ENCODE measurements at places on chromosomes 5 and 9. TPM values are rescaled to one million over a fixed set of nuclear protein-coding genes. Genes with fewer than 3 reads are reported as not detected.
A peak's percentile ranks its signal among the peaks of the same experiment; 100 is the strongest.

PCDHGB4 gene
- total RNA-seq: 0.14 TPM

ECM2 gene
- total RNA-seq: not detected

SLC35A4 gene
- 91.3 TPM for total RNA-seq

PDGFRB gene
- 5.9 TPM for total RNA-seq

DNA sequence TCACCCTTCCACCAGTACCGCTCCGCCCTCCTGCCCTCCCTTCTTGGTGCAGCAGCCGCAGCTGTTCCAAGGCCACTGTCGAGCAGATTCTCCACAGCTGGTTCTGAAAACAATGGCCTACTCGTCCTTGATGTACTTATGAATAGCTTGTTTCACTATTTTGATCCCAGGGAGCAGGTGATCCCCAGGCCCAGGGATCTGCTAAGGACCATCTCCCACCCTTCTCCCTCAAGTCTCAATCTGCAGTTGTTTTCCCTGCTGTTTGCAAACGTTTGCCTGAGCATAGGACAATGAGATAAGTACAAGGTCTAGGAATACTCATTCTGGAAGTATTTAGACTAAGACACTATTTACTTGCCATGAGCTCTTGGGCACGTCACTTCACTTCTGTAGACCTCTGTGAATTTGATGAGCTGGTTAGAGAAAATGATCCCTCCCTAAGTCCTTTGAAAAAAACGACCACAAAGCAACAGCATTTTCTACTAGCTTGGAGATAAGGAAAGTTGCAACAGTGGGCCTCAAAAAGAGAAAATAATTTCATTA, 1.8 kb downstream of the LURAP1L start:
- H3K36me3 ChIP-seq: no peaks in the 10 kb centered on the region
- no peak for DNase-seq
- peak overlapping the region; percentile 49 for H3K4me3 ChIP-seq
- no peaks in the 10 kb centered on the region for H3K4me1 ChIP-seq
- H3K27ac ChIP-seq: no peak overlapping the region
- no peaks in the 10 kb centered on the region for H3K27me3 ChIP-seq

DNA sequence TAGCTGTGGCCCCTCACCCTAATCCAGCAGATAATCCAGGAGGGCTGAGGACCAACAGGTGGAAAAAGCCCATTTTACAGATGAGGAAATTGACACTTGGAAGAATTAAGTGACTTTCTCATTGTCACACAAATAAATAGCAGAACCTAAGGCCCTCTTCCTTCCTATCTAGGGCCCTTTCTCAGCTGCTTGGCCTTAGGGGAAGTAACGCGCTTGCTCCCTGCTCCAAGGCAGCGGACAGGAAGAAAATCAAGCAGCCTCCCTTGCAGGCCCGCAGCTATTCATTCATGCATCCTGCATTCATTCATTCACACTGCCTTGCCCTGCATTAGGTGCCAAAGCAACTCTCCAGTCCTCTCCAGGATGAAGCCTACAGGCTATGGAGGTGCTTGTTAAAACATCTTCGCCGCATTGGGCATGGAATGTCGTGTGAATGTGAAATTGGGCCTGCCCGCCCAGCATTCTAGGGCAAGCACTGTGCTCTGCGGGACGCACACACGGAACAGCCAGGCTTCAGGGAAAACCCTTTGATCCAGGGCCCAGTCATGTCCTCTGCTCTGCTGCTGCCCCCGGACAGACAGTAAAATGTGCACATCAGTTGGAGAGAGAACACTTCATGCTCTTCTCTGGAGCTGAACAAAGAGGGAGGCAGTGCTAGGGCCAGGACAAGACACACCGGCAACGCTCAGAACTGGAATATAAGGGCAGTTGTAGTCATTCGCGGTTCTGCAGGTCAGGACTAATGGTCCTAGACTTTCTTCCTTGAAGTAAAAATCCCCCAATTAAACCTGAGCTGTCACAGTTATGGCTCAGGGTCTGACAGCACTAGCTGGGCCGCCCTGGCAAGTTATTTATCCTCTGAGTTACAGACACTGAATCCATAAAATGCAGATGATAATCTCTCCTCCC, 166.0 kb downstream of the COL23A1 start:
- H3K36me3 ChIP-seq: no peaks in the 10 kb centered on the region
- DNase-seq: no peak
- H3K27ac ChIP-seq: no peak overlapping the region
- no peaks in the 10 kb centered on the region for H3K4me1 ChIP-seq

DNA sequence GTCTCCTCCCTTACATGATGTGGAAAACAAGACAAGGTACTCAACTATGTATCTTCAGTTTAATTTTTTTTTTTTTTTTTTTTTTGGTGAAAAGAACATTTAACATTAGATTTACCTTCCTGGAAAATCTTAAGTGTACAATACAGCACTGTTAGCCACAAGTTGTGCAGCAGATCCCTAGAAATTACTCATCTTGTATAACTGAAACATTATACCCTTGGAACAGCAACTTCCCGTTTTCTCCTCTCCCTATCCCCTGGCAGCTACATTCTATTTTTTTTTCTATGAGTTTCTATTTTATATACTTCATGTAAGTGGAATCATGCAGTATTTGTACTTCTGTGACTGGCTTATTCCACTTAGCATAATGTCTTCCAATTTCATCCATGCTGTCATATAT, 421.9 kb upstream of the FTMT start:
- DNase-seq: no peak
- H3K27me3 ChIP-seq: no peaks in the 10 kb centered on the region
- no peak overlapping the region for H3K4me3 ChIP-seq
- H3K4me1 ChIP-seq: no peaks in the 10 kb centered on the region

GRCh38 chr5:174231956-174232487, 186.5 kb downstream of the NSG2 start:
- no peak for DNase-seq
- H3K36me3 ChIP-seq: no peaks in the 10 kb centered on the region
- H3K27me3 ChIP-seq: no peaks in the 10 kb centered on the region
- no peaks in the 10 kb centered on the region for H3K4me1 ChIP-seq

GRCh38 chr5:1374679-1375055, 29.8 kb upstream of the CLPTM1L start:
- no peaks in the 10 kb centered on the region for H3K27me3 ChIP-seq
- H3K27ac ChIP-seq: no peak overlapping the region
- no peak for DNase-seq
- H3K4me3 ChIP-seq: no peak overlapping the region
- no peaks in the 10 kb centered on the region for H3K4me1 ChIP-seq
- H3K36me3 ChIP-seq: no peaks in the 10 kb centered on the region

DNA sequence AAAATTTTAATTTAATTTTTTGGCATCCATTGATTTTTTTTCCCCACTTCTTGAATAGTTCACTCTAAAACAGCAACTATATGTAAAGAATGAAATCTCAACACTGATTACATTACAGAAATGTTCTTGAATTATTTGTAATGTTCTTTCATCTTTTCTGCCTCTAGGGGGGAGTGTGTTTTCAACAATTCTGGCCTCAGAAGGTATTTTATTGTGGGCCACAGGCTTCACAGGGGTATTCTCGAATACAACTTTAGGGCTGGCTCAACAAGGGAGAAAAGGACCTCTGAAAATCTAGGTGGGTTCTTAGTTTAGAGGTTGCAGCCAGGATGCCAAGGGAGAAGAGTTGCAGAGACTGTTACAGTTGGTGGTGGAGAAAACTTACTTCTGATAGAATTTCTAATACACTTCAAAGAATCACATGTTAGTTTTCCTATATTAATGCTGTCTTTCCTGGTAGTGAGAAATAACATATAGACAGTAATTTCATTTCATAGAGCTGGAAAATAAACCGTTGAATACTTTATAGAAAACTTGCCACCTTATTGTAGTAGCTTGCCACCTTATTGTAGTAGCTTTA, 3.6 kb upstream of the NPR3 start:
- no peak for DNase-seq
- H3K27me3 ChIP-seq: no peaks in the 10 kb centered on the region
- H3K27ac ChIP-seq: no peak overlapping the region

- H3K27ac ChIP-seq: no peak overlapping the region
- H3K4me3 ChIP-seq: no peak overlapping the region
- H3K4me1 ChIP-seq: peaks cover 25% of the 10 kb centered on the region
- no peaks in the 10 kb centered on the region for H3K36me3 ChIP-seq
These were observed 30.1 kb downstream of the EGR1 start for GRCh38 chr5:138495351-138495750.

- no peaks in the 10 kb centered on the region for H3K36me3 ChIP-seq
- no peak overlapping the region for H3K27ac ChIP-seq
- H3K27me3 ChIP-seq: no peaks in the 10 kb centered on the region
- no peak overlapping the region for H3K4me3 ChIP-seq
These were observed 8.4 kb downstream of the MTAP start for GRCh38 chr9:21810881-21811280.

DNA sequence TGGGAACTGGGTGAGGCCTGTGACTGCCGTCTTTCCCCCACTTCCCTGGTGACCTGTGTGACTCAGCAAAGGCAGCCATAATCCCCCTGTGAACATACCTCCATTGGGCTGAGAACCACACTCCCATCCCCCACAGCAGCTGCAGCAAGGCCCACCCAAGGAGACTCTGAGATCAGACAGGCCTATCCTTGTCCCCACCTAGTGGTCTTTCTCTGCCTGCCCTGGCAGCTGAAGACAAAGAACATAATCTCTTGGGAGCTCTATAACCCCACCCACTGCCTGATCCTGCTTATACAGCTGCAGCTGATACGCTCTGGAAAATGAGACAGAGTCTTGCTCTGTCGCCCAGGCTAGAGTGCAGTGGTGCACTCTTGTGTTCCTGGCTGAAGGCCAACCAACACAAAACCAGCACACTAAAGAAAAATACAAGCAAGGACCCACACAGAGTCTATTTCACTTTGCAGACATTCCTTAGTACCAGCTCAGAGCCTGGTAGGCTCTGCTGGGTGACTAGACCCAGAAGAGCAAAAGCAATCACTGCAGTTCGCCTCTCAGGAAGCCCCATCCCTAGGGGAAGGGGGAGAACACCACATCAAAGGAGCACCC, 106.7 kb downstream of the MCTP1 start:
- peak; percentile 20 for DNase-seq
- H3K27ac ChIP-seq: no peak overlapping the region
- H3K4me1 ChIP-seq: no peaks in the 10 kb centered on the region
- no peak overlapping the region for H3K4me3 ChIP-seq
- H3K36me3 ChIP-seq: no peaks in the 10 kb centered on the region

- H3K27ac ChIP-seq: no peak overlapping the region
- H3K27me3 ChIP-seq: no peaks in the 10 kb centered on the region
- no peak for DNase-seq
- H3K4me3 ChIP-seq: no peak overlapping the region
- H3K36me3 ChIP-seq: no peaks in the 10 kb centered on the region
These were observed 78.3 kb upstream of the NEK6 start for GRCh38 chr9:124179196-124180071.

DNA sequence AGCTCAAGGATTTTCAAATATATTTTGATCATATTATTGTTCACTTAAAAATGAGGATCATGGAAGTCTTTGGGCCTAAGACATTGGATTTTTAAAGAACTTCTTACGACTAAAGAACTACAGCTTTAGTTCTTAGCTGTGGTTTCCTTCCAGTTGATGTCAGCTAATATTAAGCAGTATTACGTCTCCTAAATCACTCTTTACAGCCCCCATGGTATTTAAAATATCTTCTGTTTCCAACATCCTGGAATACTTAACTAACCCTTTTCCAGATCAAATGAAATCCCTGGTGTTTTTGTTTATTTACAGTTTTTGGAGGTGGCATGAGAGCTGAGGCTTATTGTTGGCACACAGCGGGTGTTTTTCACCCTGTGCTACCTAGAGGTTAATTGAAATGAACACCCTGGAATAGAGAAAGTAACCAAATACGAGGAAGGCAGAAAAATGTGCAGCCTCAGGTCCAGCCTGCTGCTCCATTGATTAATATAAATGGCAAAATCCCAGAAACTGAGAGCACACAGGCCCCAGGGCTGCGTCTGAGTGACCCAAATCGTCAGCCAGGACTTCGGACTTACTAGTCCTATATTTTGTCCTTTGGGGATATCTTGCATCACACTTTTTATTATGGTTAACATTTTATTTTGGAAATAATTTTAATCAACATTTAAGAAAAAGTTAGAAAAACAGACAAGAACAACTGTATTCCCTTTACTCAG, 52.3 kb upstream of the ICE1 start:
- no peak for DNase-seq
- no peaks in the 10 kb centered on the region for H3K4me1 ChIP-seq
- no peaks in the 10 kb centered on the region for H3K27me3 ChIP-seq

DNA sequence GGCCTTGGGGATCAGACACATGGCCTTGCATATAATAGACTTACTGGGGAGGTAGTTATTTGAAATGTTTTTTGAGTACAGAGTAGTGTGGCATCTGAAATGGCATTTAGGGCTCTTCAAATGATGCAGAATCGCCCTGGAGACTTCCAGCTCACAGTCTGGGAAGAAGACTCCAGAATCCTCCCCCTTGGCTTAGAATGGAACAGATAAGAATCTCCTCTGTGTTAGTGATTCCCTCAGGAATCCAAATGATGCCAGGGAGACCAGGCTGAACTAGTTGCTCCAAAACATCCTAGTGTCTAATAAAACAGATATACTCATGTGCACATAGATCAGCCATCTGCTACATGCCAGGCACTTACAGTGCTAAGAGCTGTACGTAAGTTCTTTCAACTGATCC, 38.6 kb upstream of the SMC5 start:
- no peaks in the 10 kb centered on the region for H3K27me3 ChIP-seq
- no peaks in the 10 kb centered on the region for H3K4me1 ChIP-seq
- no peak for DNase-seq
- H3K36me3 ChIP-seq: no peaks in the 10 kb centered on the region
- H3K4me3 ChIP-seq: no peak overlapping the region

GRCh38 chr5:132057498-132058255, 2.8 kb upstream of the IL3 start:
- DNase-seq: no peak
- H3K36me3 ChIP-seq: no peaks in the 10 kb centered on the region

- H3K27ac ChIP-seq: no peak overlapping the region
- no peak overlapping the region for H3K4me3 ChIP-seq
- peaks cover 5% of the 10 kb centered on the region for H3K36me3 ChIP-seq
- no peak for DNase-seq
- no peaks in the 10 kb centered on the region for H3K27me3 ChIP-seq
- peaks cover 11% of the 10 kb centered on the region for H3K4me1 ChIP-seq
These were observed 4.5 kb downstream of the GRK6 start for GRCh38 chr5:177430972-177431316.

- H3K4me3 ChIP-seq: no peak overlapping the region
- peaks cover 29% of the 10 kb centered on the region for H3K4me1 ChIP-seq
- no peaks in the 10 kb centered on the region for H3K36me3 ChIP-seq
- H3K27ac ChIP-seq: peak overlapping the region; percentile 69
- H3K27me3 ChIP-seq: no peaks in the 10 kb centered on the region
These were observed 106.4 kb upstream of the ELL2 start for GRCh38 chr5:96067894-96068614.
